ENCODE measurements at places on chromosomes 4 and X.
A peak's percentile ranks its signal among the peaks of the same experiment; 100 is the strongest.

DNA sequence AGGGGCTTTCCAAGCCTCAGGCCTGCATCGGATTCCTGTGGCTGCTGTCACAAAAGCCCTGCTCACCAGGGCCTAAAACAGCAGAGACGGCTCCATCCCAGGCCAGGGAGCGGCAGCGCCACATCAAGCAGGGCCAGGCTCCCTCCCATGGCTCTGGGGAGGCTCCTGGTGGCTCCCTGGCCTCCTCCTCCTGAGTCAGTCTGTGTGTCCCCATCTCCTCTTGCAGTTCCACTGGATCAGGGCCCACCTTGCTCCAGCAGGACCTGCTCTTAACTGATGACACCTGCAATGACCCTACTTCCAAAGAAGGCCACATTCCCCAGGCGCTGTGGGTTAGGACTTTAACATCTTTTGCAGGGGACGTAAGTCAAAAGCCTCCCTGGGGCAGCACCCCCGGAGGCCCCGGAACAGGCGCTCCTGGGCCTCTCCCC is 51.9 kb downstream of the CPZ start:
- DNase-seq: no peak

DNA sequence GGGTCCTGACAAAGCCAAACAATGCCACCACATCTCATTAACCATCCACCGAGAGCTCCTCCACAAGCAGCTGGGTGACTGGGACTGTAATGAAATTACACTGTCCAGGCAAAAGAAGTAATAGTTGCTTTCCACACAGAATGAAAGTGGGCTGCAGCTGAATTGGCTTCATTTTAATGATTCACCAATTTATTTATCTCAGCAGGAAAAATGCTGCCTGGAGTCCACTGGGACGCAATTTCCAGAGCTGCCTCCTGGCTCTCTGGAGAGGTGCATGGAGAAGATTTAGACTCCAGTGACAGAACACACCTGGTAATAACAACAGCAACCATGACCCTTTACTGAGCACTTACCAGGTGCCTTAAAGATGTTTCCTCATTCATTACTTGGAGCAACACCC is 226.7 kb downstream of the LDB2 start:
- no peak for DNase-seq

DNA sequence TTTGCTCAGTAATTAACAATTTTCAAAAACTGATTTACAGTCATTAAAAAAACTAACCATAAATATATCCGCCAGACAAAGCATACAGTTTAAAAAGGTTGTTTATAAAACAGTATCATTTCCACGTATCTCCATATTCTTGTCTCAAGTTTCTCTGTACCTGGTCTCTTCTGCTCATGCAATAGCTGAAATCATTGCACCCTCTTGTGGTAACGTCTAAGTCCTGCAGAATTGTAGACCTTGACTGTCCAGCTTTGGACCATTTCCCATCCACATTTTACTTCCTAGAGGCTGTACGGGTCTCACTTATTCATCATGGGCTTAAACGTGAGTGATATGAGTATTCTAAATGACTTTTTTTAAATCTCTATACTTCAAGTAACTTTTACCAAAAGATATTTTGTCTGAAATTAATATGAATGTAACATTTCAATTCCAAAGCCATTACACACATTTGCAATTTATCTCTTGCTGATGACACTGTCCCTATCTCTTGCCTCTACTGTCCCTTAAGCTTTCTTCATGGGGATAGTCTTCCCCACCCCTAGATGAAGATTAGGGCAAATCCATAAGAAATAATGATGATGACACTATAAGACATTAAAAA is 118.5 kb downstream of the BTC start:
- DNase-seq: peak; percentile 81

GRCh38 chr4:74504212-74504611 is 59.3 kb downstream of the AREG start:
- no peak for DNase-seq

DNA sequence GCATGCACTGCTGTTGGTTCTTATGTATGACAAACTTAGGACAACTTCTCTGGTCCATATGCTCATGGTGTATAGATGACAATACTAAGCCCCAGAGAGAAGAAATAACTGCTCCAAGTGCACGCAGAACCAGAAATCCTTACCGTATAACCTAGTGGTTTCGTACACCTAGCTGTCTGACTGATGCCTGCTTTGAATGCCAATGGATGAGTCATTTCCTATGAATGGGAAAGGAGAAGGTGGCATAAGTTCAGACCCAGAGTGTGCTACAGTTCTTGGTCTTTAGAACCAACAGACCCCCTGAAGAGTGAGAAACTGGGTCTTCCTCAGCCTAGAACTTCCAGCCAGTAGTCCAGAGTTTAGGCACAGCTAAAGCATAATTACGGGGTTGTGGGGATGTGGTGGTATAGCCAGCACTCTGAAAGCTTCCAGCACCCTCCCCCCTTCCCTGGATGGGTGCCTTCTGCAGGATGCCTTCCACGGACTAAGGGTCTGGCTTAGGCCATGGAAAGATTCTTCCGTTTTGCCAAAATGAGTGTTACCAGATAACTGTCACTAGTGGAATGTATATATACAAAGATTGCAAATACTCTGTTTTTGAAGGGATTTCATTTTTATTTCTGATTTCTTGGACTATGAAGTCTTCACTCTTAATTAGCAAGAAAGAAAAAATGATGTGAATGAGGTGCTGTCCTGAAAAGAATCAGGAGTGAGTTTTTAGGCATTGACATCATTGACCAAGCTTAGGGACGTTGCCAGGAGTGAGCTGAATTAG is 84.6 kb upstream of the PACRGL start:
- peak; percentile 22 for DNase-seq

- no peak for DNase-seq
Observed at GRCh38 chr4:120881351-120881750, 41.2 kb downstream of the PRDM5 start.

DNA sequence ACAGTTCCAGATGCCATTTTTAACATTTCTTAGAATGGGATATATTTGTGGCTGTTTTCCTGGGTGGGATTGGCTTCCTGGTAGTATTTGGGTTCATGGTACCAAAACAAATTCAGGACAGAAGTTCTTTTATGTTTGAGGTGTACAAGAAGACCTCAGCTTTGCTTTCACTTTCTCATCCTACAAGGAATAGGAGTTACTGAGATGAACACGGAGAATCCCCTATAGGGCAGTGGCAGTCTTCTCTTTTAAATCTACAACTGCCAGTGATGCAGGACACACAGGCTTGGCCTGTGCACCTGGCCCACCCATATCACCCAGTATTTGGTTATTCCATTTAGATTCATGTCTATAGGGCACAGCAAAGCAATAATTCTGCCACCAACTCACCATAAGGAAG is 35.2 kb downstream of the SLC10A7 start:
- DNase-seq: no peak

GRCh38 chr4:5750052-5750945 is 39.3 kb downstream of the EVC start:
- no peak for DNase-seq

GRCh38 chrX:152930516-152930915 is 32.6 kb downstream of the ZNF185 start:
- no peak for DNase-seq

GRCh38 chrX:56733459-56734046 is 4.5 kb downstream of the NBDY start:
- no peak for DNase-seq

- no peak for DNase-seq
Observed at GRCh38 chr4:80202190-80202711, 4.9 kb downstream of the PRDM8 start.

- no peak for DNase-seq
Observed at GRCh38 chr4:101370663-101371210, 23.4 kb upstream of the PPP3CA start.

DNA sequence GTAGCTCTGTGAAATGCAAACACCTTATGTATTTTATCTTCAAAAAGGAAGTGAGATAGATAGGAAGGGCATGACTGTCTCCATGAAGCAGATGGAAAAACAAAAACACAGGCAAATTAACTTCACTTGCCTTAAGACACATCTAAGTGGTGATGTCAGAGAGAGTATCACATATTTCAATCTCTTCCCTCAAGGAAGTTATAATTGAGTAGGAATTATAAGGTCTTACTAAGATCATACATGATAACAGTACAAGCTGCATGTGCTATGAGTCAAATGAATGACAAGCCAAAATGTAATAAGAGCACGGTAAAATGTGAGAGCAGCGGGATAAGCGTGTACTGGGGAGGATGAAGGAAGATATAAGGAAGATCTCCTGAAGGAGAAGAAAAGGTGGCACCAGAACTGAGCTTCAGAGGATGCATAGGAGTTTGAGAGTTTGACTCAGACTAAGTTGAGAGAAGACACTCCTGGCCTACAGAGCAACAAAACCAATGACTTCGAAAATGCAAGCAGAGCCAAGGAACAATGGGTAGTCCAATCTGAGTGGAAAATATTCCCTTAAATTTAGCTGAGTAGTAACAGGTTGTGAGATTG is 43.3 kb upstream of the GALNT7 start:
- DNase-seq: no peak

GRCh38 chrX:30786374-30786773 is 102.7 kb downstream of the TAB3 start:
- DNase-seq: no peak

GRCh38 chr4:15078682-15079642 is 76.7 kb downstream of the CPEB2 start:
- no peak for DNase-seq

DNA sequence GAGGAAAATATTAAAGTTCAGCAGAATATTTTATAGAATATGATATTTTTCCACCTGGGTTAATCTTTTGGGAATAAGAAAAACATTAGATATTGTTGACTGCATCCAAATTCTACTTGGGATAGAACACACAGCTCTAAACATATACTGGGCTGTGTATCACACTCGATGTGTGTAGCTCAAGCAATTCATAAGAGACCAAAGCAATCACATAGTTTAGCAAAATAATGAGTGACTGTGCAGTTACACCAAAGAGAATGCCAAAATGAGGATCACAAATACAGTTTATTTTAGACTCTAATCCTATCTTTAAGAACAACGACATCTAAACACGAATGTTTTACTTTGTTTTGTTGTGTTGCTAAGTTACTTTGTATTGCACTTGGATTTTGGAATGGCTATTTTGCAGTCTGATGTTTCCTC is 101.2 kb downstream of the CBR4 start:
- no peak for DNase-seq

DNA sequence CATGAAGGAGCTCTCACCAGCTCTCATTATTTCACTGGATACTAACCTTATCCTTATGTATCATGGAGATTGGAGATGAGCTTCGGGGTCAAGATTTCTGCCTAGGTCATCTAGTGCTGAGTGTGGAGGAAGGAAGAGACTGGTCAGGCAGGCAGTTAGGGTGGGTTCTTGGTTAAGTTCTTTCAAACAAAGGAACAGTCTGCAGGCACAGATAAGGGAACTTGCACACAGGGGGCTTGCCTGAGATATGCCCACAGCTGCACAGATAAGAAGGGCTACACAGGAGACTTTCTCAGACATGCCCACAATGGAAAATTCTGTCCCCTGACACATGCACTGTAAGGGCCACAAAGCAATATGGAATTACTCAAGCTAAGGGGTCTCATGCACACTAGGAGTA is 904.1 kb downstream of the NLGN4X start:
- no peak for DNase-seq

DNA sequence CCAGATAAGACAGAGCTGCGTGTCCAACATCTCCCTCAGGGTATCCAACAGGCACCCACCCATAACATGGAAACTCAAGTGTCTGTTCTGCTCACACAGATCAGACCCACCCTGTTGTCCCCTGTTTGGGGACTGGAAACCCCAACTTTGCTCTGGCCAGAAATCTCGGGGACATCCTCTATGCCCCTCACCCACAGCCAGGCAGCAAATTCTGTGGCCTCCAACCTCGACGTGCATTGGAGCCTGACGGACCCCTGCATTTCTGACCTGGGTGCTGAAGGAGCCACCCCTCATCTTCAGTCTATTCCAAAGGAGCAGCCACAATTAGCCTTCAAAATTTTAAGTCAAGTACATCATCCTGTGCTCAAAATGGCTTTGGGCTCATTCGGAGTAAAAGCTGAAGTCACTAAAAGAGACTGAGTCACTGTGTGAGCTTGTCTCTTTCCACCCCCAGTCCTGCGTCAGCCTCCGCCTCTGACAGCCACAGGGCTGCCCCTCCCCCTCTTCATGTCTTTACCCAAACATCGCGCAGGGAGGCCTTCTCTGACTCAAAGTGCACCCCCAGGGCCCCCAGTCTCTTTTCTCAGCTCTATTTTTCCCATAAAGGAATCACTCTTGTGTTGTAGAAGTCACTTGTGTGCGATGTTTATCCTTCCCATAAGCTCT is 24.4 kb upstream of the PDE6B start:
- DNase-seq: no peak

GRCh38 chrX:118698516-118699170 is 28.8 kb upstream of the IL13RA1 start:
- no peak for DNase-seq

GRCh38 chr4:56086561-56086960 is 137.8 kb downstream of the CEP135 start:
- DNase-seq: peak; percentile 52

GRCh38 chr4:80466618-80467017 is 131.1 kb downstream of the CFAP299 start:
- no peak for DNase-seq

DNA sequence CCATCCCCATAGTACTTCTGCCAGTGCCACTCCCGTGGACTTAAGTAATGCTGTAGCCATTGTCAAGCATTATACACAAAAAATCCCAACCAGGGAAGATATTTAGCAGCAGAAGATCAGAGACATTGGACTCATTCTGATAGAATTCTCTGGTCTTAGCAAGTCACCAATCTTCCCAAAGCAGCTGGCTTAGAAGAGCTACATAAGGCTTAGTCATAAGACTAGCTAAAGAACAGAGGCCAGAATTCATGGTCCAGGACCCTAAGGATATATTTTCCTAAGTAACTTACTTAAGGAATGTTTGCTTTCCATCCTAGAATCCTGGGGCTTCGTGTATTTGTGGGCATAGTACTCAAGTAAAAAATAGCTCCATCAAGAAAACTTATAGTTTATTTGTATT is 100.3 kb upstream of the SLIT2 start:
- DNase-seq: no peak

DNA sequence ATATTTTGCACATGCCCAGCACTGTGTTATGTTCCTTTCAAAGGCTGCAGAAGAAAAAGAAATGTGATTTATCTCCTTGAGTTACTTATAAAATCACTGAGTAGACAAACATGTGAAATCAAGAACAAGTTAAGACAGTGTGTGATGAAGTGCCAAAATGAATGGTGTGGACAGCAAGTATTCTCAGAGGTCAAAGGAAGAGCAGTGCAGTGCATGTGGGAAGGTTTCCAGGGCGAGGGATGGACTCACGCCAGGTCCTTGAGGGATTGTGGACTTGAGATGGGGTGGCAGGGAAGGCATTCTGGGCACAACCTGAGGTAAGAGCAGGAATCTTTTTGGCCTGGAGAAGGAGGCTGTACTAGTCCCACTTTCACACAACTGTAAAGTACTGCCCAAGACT is 115.5 kb downstream of the FNIP2 start:
- DNase-seq: no peak

GRCh38 chr4:102625232-102625930 is 124.2 kb downstream of the NFKB1 start:
- DNase-seq: no peak

DNA sequence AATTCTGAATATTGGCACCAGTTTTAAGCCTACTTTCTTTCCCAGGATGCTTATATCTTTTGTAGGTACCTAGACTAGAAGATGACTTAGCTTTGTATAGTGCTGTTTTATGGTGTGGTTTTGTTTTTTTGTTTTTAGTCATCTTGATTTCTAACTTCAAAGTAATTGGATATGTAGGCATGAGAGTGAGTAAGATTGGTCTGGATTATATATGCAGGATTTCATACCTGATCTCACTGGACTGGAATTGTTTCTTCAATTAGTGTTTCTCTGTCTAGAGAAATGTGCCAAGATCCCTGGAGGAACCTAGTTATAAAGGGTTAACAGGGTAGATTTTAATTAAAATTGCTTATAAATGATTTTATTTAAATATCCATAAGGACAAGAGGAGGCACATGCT is 23.1 kb downstream of the NAP1L5 start:
- DNase-seq: no peak
